Hindlimb muscle (tissue), 1 donor: ENCODE measurements at places on chromosomes 7 and 10.

- DNase-seq = no peak
These were observed 84.6 kb upstream of the GHITM start for GRCh38 chr10:84054743-84055142.

DNA sequence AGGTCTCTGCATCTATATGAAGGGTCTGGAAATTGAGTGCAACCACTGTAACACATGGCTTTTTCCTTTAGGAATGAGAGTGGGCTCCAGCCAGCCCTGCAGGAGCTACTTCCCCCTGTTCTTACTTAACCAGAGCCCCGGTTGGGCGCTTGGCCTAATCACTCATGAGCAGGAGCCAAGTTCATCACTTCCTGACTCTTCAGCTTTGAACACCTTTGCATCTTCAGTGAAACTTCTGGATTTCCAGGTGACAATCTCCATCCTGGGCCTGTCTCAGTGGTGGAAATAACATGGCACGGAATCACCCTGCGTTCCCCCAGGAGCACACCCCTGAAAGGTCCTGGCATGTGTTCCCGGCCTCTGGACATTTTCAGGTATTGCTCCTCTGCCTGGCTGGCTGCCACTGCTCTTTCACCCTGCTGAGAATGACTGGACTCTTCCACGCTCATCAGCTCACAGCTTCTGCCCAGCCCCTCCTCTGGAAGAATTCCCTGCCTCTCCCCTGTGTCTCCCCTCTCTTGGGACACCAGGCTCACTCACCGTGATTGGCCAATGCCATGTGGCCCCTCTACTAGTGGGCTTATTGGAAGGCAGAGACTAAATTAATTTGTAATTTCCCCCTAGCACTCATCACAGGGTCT is 229.1 kb upstream of the GRB10 start:
- DNase-seq = no peak

DNA sequence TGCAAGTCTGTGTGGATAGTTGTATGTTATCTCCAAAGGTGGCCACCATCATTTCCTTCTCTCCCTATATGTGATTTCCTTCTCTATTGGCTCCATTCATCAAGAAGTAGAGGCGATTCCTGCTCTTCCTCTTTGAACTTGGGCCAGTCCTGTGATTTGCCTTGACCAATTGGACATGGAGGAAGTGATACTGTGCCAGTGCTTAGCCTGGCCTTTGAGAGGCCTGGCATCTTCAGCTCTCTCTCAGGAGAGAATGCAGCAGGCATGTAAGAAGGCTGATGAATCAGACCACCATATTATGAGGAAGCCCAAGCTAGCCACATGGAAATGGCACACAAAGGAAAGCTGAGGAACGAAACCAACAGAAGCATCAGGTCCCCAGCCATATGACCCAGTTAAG is 195.0 kb upstream of the SVIL start:
- DNase-seq = no peak

DNA sequence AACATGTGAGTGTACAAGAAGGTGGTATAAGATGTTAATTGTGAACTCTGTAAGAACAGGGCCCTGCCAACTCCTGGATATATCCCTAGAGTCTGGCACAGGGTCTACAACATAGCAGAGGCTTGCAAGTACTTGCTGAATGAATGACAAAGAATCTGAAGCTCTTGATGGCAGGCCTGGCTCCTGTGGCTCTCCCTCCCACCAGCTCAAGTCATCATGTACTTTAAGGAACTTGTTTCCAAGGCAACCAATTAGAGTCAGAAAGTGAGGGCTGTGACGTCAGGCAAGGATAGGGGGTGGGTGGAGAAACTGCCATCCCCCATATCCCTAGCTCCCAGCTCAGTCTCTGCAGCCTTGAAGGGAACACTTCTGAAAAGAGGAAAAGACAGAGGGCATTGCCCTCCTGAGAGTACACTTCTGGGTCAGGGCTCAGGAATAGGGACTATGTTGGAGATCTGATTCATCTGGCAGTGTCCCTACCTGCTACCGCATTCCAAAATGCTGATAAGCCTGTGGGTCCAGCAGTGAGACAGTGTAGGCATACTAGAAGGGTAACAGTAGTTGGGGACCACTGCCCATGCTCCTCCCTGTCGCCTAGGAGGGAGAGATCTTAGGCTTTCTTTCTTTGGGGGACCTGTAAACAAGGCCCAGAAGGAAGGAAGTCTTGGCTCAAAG is 34.6 kb upstream of the BTRC start:
- DNase-seq = no peak

- peak; percentile 78 for DNase-seq
These were observed 1.0 kb downstream of the PFKP start for GRCh38 chr10:3068201-3068967.

- DNase-seq = no peak
These were observed 5.4 kb downstream of the TSPAN13 start for GRCh38 chr7:16758631-16759611.

GRCh38 chr7:1260244-1260635 is 27.6 kb downstream of the UNCX start:
- DNase-seq = no peak

- no peak for DNase-seq
These were observed 86.5 kb downstream of the PLXNA4 start for GRCh38 chr7:132489776-132490237.

DNA sequence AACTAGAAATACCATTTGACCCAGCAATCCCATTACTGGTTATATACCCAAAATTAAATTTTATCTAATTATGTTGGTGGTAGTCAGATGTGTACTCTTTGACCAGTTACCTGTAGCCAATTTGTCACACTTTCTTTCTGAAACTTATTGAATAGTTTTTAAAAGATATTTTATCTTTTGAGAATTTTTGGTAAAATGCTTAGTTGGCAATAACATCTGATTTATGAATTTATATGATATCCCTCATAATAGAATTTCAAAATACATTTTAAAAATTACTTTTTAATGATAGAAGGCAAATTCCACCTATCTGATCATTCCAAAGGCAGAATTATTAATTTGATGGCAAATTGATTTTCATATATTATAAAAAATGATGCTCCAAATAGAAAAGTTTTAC is 569.3 kb downstream of the ATRNL1 start:
- no peak for DNase-seq

DNA sequence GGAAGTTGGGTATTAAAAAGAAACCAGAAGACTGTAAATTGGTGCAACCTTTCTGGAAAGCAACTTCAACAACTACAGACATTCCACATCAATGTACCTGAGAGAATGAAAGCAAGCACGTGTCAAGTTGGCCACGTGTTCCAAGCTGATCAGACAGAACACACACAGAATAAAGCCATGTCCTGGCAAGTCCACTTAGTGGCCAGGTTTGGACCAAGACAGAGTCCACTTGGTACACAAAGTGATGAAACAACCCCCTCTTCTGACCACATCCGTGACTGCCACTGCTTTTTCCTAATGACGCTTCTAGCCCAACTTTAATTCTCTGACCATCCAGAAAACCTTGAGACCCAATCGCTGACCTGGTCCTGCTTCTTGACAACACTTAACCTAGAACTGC is 109.4 kb downstream of the ABLIM1 start:
- DNase-seq = peak; percentile 42

GRCh38 chr7:133744451-133744850 is 382.7 kb upstream of the LRGUK start:
- DNase-seq = no peak

DNA sequence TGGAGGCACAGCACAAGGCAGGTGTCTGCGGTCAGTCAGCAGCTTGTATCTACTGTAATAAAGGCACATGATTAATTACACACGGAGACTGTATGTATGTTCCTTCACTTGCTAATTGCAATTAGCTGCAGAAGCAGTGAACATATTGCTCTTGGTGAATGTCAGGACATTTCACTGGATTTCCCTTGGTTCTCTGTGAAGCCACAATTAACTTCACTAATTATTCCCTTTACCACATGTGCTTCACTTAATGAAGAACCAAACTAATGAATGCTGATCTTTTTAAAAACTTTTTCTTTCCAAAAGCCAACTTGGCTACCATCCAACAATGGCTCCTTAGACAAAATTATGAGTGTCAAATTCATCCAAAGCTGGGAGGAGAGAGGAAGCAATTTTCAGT is 290.7 kb downstream of the ADRA2A start:
- DNase-seq = no peak

DNA sequence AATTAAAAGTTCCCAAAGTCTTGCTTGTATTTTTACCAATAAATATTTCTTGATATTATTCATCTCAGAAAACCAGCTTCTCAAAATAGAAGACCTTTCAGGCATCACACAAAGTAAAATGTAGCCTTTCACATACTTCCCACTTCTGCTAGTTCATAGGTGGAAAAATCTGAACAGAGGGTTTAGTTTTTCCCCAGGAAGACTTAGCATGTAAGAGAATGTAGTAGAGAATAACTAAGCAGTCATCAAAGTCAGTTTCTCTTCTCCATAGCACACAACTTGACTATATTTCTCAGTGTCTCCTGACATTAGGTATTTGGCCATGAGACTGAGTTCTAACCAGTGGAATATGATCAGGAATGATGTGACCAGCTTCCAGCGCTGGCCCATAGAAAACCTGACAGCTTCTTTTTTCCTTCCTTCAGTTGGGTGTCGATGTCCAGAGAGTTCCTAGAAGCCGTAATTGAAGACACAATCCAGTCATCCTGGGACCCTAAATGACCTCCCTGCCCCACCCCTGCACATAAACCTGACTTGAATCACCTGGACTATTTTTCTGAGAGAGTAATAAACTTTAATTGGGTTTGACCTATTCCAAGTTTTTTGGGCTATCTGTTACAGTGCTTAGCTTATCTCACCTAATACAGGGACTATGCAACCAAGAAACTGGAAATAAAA is 67.5 kb upstream of the WNT16 start:
- no peak for DNase-seq
